ENCODE measurements at places on chromosomes 12 and 14.

DNA sequence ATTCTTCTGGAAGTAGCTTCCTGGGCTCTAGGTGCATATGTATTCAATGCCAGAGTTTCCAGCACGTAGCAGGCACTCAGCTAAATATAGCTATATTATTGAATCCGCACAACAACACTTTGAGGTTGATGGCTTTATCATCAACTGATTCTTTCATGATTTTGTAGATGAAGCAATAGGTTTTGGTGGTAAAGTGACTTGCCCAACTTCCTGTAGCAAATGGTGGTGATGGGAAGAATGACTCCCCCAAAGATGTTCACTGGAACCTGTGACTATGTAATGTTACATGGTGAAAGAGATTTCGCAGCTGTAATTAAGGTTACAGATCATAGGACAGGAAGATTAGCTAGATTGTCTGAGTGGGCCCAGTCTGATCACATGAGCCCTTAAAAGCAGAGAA is 3.2 kb downstream of the TDRD9 start:
- no peak for DNase-seq

DNA sequence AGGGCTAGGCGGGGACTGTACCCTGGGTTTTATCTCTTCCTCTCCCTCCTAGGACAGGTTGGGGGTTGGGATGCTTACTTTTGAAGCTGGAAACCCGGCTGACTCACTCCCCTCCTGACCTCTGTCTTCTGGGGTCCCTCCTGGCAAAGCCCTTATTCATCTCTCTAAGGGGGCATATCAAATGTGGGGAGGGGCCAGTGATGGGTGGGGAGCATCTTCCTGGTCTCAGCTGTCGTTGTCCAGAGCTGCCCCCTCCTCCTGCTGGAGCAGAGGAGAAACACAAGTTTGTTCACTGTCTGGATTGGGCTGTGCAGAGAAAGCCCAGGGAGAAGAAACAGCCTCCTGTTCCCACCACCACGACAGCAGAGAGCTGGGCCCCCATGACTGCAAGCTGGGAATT is 85.8 kb downstream of the TNFAIP2 start:
- DNase-seq = no peak

- DNase-seq = no peak
Observed at GRCh38 chr12:91763654-91764370, 381.8 kb downstream of the BTG1 start.

GRCh38 chr12:116635487-116635886 is 76.3 kb downstream of the MAP1LC3B2 start:
- DNase-seq = no peak

DNA sequence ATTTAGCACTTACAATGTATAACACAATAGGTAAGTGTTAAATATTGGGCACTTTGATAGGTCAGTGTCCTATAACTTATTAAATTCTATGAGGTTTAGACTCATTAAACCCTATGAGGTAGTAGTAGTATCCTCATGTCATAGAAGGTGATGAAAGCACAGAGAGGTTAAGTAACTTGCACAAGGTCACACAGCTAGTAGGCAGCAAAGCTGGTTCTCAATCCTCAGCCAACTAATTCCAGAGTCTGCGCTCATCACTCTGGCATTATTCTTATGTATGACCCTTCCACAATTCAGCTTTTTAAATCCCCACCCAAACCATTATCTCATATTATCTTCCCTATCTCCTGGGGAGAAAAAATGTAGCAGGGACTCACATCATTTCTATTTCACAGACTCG is 141.1 kb downstream of the KSR2 start:
- DNase-seq = no peak

DNA sequence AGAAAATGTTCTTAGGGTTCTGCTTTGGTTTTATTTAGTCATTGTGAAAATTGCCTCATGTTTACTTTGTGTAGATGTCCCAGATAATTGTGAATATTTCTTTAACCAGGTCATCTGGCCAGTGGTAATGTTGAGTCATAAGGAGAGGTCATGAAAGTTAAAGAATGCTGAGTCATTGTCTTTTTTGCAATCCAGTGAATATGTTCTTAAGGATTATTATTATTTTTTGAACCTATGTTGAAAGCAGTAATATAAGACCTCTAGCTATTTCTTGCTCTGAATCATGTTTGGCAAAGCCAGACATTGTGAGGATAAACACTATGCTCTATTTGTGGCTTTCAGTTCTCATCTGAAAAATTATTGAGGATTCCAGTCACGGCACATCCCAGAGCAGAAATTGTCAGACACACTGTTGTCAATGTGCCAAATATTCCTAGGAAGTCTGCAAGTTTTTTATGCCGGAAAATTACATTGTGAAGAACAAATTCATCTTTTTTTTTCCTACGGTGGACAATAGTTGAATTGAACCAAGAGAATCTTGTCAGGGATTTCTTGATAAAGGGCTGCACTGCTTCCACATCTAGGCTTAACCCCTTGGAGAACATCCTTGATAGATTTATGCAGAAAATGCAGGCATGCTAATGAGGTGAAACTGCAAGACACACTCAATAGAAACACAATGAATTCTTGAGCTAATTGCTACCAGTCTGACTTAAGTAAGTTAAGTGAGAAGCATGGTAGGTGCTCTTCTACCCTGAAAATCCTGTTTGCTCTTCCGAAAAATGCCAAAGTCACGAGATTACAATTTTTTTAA is 369.6 kb downstream of the ATP23 start:
- no peak for DNase-seq

DNA sequence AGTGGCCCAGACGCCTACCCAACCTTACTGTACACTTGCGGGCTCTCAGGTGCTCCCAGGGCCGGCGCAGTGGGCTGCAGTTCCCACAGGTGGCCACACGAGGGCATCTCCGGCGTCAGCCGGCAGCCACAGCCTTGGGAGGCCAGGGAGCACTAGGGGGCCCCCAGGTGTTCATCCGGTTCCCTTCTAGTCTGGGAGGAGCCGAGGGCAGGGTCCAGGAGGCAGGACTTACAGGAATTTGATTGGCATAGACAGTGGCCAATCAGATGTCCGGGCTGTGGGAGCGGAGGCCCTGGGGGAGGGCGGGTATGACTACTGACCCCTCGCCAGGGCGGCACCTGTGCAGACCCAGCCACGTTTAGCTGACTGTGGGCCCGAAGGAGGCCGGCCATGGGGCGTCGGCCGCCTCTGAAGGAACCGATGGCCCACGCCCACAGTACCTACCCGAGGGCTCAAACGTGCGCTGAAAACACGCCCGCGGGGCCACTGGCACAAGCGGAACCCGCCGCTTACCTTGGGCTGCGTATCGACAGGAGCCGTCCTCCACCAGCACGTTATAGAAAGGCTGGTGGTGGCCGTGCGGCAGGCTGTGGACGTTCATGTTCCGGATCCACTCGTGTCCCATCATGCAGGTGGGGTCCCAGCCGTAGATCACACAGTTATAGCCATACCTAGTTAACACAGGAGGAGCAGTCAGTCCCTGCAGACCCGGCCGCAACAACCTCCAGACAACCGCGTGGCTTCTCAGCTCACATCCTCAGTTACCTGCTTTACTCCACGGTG is 34.8 kb downstream of the FBXO21 start:
- DNase-seq = no peak

GRCh38 chr14:53037016-53037415 is 86.2 kb upstream of the FERMT2 start:
- DNase-seq = no peak

GRCh38 chr12:100504804-100505203 is 31.1 kb downstream of the NR1H4 start:
- no peak for DNase-seq

GRCh38 chr12:67515679-67516340 is 132.7 kb upstream of the DYRK2 start:
- DNase-seq = no peak

GRCh38 chr12:40171501-40171900 is 53.3 kb upstream of the LRRK2 start:
- DNase-seq = no peak

- peak; percentile 94 for DNase-seq
Observed at GRCh38 chr12:8687846-8688601, 9.8 kb upstream of the RIMKLB start.

DNA sequence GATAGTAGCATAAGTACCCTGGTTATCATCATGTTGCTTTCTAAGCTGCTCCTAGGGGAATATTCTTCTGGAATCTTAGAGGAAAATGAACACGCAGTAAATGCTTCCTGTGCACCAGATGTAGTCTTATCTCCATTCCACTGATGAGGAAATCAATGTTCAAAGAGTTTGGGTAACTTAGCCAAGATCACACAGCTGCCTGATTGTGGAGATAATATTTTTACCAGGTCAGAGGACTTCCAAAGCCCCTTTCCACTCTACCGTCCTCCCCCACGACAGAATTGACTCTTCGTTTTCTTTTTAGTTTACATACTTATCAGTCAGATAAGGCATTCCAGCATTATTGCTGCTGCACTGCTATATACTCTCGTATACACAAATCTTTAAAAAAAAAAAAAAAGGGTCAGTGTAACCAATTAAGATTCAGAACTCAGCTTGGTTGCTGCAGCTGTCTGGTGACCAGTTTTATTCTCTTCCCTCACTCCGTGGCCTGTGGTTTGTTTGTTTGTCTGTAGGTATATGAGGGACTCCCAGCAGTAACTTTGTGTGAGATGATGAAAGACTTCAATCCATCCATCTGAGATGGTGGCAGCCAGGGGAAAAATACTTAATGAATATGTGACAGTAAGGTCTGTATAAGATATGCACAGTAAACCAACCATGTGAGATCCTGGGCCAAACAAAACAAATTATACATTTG is 110.5 kb downstream of the TGFB3 start:
- DNase-seq = no peak

DNA sequence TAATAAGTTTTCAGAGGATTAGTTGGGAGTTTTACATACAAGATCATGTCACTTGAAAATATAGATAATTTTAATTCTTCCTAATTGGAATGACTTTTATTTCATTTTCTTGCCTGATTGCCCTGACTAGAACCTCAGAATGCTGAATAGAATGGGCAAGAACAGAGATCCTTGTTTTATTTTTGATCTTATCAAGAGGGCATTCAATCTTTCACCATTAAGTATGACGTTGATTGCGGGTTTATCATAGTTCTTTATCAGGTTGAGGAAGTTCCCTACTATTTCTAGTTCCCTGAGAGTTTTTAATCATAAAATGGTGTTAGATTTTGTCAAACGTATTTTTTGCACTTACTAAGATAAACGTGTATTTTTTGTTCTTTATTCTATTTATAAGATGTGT is 124.3 kb downstream of the DICER1 start:
- DNase-seq = no peak

DNA sequence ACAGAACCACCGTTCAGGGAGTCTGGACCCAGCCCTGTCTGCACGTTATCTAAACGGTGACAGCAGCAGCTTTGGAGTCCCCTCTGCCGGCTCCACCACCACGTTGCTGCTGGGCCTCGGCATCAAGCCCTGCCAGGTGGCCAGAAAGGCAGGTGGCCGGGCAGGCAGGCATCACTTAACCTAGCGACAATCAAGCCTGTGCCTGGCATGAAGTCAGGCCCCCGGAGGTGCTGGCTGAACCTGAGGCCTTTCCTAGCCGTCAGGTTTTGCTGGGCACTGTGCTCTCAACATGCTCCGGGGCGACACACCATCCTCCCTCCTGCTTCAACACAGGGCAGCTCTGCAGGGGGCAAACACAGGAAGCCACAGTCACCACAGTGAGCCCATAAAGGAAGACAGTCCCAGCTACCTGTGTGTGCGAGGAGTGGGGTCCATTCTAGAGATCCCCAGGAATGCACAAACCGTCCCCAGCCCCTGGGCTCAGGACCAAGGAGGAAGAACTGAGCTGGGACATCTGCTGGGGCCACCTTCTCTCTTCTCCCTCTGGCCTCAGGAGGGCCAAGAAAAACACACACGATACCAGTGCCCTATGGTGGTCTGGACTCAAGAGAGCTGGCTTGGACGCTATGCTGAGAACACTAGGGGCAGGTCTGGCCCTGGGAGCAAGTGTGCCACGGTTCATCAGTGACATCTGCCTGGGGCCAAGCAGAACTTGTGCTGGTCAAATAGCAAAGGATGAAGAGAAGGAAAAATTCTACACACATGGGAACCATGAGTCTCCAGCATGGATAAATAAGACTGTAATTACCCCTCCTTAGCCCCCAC is 44.7 kb downstream of the CCDC88C start:
- no peak for DNase-seq
